BE2C (cell line): ENCODE measurements at places on chromosomes 4 and X.

- no peak for DNase-seq
Measured at GRCh38 chr4:19178835-19179234, 1072.9 kb upstream of the SLIT2 start.

- no peak for DNase-seq
Measured at GRCh38 chr4:66052426-66052825, 382.1 kb upstream of the EPHA5 start.

GRCh38 chrX:96387801-96388200 is 296.8 kb upstream of the DIAPH2 start:
- DNase-seq: no peak

GRCh38 chr4:112184438-112184837 is 39.2 kb downstream of the FAM241A start:
- DNase-seq: no peak

DNA sequence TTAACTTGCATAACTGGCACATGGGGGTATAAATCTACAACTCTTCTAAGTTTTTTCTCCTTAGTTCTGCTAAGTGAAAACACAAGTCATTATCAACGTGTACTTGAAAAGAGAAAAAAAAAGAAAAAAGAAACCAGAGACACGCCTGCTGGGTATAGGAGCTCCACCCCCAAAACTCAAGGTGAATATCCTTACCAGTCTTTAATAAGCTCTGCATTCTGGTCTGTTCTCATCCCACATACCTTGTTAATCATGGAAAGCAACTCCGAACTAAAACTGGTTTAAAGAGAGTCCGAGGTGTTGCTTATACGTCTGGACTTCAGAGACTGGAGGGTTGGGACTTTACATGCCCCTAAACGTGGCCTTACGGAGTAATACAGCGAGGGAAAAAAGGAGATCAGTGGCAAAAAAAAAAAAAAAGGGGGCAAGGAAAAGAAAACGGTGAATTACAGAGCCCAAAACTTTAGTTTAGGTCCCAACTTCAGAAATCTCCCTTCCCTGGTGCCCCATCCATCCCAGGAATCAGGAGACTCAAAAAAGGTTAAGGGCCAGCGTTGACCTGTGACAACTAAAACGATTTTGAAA is 1.0 kb downstream of the PGRMC2 start:
- no peak for DNase-seq

- no peak for DNase-seq
Measured at GRCh38 chr4:149790172-149790907, 25.3 kb downstream of the IQCM start.

DNA sequence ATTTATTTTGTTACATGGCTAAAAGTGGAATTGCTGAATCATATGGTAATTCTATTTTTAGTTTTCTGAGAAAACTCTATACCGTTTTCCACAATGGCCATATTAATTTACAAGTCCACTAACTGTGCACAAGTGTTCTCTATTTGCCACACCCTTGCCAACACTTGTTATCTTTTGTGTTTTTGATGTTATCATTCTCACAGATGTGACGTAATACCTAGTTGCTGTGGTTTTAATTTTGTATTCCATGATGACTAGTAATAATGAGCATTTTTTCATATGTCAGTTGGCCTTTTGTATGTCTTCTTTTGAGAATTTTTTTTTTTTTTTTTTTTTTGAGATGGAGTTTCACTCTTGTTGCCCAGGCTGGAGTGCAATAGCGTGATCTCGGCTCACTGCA is 164.2 kb upstream of the SPANXN4 start:
- DNase-seq: no peak

DNA sequence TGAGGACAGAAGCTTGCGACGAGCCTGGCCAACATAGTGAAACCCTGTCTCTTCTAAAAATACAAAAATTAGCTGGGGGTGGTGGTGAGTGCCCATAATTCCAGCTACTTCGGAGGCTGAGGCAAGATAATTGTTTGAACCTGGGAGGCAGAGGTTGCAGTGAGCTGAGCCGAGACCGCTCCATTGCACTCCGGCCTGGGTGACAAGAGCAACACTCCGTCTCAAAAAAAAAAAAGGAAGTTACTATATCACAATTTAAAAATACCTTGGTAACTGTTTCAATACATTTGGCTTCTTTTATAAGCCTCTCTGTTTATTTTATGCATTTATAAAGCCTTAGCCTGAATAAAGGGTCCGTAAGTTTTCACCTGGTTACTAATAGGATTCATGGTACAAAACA is 46.6 kb upstream of the CHRNA9 start:
- no peak for DNase-seq
